ENCODE measurements at places on chromosomes 12 and 14.

GRCh38 chr14:33836203-33836899, 114.5 kb downstream of the EGLN3 start:
- DNase-seq = no peak

DNA sequence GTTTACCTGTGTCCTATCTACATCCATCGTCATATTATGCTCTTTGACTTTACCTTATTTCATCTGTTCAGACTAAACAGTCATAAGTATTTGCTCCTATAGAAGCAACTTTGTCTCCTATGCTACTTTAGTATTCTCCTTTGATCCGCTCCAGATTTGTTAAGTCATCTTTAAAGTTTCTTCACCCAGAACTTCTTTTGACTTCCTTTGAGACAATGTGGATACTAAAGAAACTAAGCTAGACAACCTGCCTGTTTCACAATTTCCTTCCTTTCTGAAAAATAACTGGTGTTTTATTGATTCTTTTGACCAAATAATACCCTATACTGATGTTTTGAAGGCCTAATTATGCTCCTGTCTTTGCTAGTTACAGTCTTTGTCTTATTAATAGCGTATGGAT, 30.0 kb upstream of the LRRK2 start:
- no peak for DNase-seq

DNA sequence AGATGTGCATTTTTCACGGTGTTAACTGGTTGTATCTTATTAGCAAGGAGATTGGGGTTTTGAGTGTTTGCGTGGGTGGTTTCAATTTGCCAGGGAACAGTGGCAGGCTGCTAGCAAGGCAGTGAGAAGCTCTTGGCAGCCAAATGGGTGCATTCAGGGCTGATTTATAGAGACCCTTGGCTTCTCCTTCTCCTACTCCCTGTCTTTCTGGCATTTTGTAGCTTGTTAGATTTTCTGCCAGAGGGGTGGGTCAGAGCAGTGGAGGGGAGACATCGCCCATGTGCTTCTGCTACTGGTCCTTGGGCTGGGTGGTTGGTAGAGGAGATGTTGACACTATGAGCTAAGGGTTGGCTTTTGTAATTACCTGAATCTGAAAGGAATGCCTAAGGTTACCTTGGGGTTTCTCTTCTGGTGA, 9.6 kb downstream of the CALM1 start:
- DNase-seq = no peak

GRCh38 chr12:68240975-68241374, 12.4 kb downstream of the IL22 start:
- DNase-seq = no peak

All from NCI-H1930 (cell line).